ENCODE measurements at places on chromosomes 1 and 21.

- no peak for DNase-seq
Observed at GRCh38 chr1:208160259-208160819, 83.8 kb downstream of the PLXNA2 start.

DNA sequence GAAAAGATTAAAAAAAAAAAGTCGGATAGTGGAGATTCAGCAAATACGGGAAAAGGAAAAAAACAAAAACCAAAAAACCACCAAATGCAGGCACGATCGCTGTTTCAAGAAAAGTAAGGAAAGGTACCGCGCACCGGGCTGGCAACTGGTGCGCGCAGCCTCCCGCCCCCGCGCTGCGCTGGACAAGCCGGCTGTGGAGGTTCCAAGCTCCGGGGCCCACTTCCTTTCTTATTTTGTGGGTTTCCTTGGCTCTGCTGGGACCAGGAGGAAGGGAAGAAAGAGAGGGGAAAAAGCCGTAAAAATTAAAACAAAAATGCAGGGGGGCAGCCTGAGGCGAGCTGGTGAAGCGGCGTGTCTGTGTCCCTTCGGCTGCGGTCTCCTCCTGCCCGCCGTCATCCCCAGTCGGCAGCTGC lies 233 bp downstream of the ADAMTS5 start:
- no peak for DNase-seq

DNA sequence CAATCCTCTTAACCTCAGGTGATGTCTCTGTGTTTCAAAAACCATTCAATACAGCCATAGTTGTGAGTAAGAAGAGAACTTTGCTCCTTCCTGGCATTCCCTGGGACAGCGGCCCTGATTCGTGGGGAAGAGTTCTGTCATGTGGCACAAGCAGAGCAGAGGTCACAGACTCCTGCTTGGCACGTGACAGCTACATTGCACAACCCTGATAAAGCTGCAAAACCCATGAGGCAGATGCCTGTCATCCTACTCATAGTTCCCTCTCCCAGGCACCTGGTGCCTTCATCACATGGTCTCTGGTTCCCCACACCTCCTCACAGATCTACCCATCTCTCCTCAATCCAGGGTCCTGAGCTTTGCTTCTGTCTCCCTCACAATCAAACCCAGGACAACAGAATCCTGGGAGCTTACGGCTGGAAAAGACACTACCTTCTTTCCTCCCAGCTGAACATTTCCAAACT lies 70.8 kb downstream of the PLPP3 start:
- DNase-seq, result no peak

- no peak for DNase-seq
Observed at GRCh38 chr1:203531063-203531462, 37.1 kb downstream of the OPTC start.

GRCh38 chr1:7298749-7299151 lies 472.3 kb upstream of the VAMP3 start:
- DNase-seq, result no peak

GRCh38 chr1:247429496-247429895 lies 13.5 kb downstream of the NLRP3 start:
- DNase-seq, result no peak

DNA sequence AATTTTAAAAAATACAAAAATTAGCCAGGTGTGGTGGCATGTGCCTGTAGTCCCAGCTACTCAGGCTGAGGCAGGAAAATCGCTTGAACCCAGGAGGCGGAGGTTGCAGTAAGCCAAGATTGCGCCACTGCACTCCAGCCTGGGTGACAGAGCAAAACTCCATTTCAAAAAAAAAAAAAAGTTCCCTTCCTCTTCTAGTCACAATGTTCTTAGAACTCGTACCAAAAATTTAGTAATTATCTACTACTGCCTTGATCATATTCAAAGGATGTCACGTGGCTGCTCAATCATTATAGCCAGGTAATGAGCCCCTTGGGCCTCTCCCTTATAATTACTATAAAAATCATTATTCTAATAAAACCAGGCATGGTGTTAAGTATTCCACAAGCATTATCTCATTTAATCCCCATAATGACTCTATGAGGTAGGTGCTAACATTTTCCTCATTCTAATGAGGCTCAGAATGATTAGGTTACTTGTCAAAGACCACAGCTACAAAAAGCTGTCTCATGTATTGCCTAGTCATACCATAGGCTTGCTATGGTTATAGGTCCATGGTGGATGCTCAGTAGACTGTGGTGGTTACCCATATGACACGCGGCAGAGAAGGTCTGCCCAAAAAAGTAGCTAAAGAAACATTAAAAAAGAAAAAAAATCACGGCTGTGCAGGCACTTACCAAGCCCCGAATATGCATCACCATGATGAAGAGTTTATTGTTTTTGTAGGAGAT lies 15.5 kb upstream of the PPP1R15B start:
- DNase-seq, result no peak

DNA sequence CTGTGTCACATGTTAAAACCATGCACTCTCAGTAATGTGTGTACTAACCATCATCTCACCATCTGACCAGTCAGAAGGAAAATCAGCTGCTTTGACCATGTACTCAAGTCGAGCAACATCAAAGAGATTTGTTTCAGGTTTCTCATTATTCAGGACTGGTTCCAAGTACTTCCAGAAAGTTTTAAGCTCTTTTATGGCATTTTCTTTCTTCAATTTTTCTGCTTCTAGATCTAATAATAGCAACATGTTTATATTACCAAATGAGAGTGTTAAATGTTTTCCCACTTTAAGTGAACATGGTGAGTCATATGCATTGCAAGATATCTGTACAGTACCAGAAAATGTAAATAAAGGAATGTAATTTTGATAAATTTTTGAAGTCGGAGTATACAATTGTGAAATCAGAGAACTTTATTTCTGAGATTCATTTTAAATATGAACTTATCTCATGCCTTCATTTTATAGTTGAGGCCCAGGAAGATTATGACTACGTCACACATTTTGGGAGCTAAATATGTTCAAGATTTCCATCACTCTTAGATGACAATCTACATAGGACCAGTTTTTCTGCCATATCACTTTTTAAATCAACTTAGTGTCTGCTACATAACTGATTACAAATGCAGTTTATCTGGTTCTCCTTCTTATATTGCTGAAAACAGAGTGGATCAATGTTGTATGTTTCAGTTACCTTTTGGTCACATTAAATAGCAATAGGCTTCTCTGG lies 87.2 kb downstream of the SPAG17 start:
- DNase-seq, result no peak

DNA sequence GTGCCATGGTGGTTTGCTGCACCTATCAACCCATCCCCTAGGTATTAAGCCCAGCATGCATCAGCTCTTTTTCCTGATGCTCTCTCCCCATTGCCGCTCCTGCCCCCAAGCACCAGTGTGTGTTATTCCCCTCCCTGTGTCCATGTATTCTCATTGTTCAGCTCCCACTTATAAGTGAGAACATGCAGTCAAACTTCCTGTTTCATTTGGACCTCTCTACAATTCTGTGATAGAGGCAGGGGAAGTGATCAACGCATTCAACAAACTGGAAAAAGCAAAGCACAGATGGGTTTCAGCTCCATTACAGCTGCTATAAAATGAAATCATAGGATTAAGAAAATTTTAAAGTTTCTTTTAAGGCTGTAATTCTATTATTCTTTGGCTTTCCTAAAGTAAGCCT lies 23.3 kb upstream of the CD55 start:
- DNase-seq, result no peak

DNA sequence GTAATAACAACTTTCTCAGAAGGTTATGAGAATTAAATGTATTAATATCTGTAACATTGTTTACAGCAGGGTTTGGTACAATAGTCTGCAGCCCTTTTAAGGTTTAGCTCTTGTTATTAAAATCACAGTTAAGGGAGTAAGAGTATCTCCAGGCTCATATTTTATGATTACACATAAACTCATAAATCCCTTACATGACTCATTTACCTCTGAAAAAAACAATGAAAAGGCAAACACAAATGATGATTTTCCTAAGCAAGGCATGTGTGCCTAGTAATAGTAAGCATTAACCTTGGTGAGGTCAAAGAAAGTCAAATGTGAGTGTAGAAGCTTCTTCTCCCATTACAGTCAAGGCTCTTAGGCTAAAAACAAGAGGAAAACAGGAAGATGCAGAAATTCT lies 84.5 kb upstream of the ADGRL4 start:
- DNase-seq, result no peak

DNA sequence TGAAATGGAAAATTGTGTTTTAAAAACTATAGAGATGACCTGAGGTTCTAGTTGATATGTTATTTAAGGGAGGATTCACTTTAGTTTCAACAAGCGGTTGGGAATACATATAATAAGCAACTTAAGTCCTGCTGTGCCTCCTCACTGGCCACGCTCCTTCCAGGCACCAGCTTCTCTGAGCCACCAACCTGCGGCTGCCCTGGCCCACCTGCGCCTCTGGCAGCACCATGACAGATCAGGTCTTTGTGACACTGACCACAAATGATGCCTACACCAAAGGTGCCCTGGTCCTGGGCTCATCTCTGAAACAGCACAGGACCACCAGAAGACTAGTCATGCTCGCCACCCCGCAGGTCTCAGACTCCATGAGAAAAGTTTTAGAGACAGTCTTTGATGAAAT lies 7.0 kb upstream of the USP24 start:
- DNase-seq, result no peak

GRCh38 chr1:238487931-238488330 lies 597.2 kb upstream of the ZP4 start:
- DNase-seq, result no peak

DNA sequence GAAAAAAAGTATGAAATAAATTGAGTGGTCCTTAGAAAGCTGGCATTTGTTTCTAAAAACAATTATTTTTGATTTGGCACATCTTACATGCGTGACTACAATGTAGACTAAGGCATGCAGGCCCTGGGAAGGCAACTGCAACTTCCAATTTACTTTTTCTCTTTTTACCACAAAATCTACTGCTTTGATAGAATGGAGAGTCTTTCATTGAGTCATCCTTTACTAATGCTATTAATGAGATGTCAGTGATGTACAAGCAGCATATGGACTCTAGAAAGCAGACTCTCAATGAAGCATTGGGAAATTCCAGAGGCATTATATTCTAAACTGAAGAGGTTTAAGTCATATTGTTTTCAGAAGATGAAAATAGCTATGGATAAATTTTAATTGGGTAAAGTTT lies 29.6 kb upstream of the PRRX1 start:
- no peak for DNase-seq

- no peak for DNase-seq
Observed at GRCh38 chr21:42352441-42353095, 1.8 kb upstream of the TFF2 start.

- no peak for DNase-seq
Observed at GRCh38 chr21:36059823-36060158, 535 bp downstream of the SETD4 start.

- no peak for DNase-seq
Observed at GRCh38 chr21:20388400-20388799, 609.8 kb upstream of the NCAM2 start.

DNA sequence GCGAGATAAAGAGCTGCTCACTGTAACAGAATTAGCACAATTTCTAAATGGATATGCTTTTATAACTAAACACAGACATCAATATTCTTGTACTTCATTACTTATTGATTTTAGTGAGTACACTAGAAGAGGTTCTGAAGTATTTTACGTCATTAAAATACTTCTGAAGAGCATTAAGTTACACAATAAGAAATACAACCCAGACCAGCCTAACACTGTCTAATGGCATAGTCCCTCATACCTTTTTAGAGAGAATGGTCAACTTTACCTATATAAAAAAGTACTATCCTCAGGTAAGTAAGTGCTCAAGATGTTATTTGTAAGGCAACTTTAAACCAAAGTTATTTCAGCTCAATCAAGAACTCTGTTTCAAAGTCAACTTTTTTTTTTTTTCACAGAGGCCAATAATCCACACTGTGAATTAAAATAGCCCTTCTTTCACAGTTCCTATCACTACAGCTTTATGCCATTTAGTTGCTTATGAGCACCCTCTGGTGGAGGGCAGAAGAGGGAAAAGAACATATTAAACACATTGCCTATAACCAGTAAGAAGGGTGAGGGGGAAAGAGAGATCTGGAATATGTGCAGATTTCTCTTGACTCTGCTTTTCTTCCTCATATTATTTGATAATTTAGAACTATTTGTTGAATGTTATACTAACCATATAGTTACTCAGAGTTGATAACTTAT lies 182.1 kb upstream of the DMRTA2 start:
- DNase-seq, result no peak

GRCh38 chr1:53323316-53323715 lies 4.6 kb downstream of the LRP8 start:
- no peak for DNase-seq

DNA sequence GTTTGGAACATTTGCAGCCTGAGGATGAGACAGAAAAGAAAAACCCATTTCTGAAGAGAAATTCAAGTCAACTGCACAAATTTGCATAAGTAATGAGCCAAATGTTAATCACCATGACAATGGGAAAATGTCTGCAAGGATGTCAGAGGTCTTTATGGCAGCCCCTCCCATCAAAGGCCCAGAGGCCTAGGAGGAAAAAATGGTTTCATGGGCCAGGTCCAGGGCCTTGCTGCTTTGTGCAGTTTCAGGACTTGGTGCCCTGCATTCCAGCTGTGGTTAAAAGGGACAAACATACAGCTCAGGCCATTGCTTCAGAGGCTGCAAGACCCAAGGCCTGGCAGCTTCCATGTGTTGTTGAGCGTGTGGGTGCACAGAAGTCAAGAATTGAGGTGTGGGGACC lies 13.4 kb downstream of the RBM11 start:
- no peak for DNase-seq

DNA sequence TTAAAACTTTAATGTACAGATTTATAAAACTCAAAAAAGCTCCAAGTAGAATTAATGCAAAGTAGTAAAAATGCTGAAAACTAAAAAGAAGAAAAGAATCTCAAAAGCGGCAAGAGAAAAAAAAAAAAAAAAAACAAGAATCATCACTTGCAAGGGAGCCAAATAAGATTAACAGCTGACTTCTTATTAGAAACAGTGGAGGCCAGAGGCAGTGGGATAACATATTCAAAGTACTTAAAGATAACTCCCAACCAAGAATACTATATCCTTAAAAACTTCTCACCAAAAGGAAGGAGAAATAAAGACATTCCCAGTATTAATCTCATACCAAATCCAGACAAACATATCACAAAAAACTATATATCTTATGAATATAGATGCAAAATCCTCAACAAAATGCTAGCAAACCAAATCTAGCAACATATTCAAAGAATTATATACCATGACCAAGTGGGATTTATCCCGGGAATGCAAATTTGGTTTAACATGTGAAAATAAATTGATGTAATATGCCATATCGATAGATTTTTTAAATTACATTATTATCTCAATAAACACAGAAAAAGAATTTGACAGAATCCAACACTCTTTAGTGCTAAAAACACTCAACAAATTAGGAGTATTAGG lies 62.7 kb downstream of the CAMK2N1 start:
- DNase-seq, result no peak

- DNase-seq, result no peak
Observed at GRCh38 chr1:50471967-50472366, 48.7 kb upstream of the DMRTA2 start.

DNA sequence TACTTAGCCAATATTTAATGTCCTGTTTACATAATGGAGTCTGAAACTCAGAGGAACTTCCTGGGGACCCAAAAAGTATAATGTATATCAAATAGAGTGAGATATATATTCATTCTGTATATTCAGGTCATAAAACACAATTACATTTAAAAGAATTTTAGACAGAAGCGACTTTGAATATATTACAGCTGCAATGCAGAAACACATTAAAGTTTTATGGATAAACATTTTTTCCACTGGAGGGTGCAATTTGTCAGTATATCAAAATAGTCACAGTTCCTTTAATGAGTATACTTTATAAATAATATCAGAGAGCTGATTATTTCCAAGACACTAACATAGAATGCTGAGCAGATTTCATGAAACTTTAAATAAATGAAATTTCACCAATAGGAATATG lies 43.9 kb upstream of the CRB1 start:
- DNase-seq, result no peak

GRCh38 chr1:209309198-209309597 lies 274.3 kb upstream of the CAMK1G start:
- no peak for DNase-seq
